ENCODE measurements at places on chromosomes 5 and 9. TPM values are rescaled to one million over a fixed set of nuclear protein-coding genes. Genes with fewer than 3 reads are reported as not detected.
A peak's percentile ranks its signal among the peaks of the same experiment; 100 is the strongest.

The FBP2 gene
- total RNA-seq: not detected

DNA sequence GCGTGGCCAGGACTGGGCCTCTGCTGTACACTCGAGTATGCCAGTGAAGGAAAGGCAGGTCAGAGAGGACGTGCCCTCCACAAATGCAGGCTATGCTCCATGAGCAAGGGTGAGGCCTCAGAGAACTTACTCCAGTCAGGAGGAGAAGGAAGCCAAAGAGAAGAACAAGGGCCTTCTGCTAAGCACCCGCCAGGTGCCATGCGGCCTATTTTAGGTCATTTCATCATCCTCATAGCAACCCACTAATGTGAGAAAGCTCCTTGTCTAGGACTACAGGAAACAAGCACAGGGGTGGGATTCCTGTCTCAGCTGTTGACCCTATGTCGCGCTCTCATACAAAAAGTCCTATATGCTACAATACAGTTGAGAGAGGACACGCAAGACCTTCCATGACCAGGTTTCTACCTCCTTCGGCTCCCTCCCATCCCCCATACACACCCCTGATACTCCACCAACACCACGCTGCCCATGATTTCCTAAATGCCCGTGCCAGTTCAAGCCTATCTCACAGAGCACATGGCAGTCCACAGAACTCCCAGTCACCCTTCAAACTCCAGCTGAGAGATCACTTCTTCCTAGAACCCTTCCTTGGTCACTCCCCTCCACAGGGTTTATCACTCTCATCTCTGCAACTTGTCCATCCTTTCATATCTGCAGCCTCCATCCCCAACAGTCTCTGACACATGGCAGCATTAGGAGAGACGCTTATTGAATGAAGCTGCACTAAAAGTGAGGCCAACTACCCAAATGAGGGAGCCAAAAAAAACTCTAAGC is 26.8 kb downstream of the PSMB7 start:
- no peak for DNase-seq
- H3K27ac ChIP-seq: no peak overlapping the region
- H3K36me3 ChIP-seq: peaks cover 7% of the 10 kb centered on the region
- H3K4me3 ChIP-seq: no peak overlapping the region
- peaks cover 19% of the 10 kb centered on the region for H3K4me1 ChIP-seq

- H3K27ac ChIP-seq: no peak overlapping the region
- DNase-seq: no peak
- H3K36me3 ChIP-seq: no peaks in the 10 kb centered on the region
- no peak overlapping the region for H3K4me3 ChIP-seq
Measured at GRCh38 chr5:158203261-158203660, 344.3 kb upstream of the CLINT1 start.

DNA sequence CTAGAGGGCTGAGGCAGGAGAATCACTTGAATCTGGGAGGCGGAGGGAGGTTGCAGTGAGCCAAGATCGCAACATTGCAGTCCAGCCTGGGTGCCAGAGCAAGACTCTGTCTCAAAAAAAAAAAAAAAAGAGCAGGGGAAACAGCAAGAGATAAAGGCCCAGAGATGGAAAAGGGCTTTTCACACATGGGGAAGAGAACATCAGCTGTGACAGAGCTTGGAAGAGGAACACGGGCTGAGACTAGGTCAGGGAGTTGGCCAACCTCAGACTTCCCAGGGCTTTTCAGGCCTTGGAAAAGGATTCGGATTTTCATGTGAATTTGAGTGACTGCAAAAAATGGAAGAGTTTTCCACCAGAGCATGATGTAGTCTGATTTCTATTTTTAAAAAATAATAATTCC is 232.0 kb upstream of the NFIL3 start:
- H3K4me1 ChIP-seq: no peaks in the 10 kb centered on the region
- H3K27me3 ChIP-seq: peaks cover 10% of the 10 kb centered on the region
- H3K4me3 ChIP-seq: no peak overlapping the region

The TMOD1 gene
- 0.81 TPM for total RNA-seq

The NDFIP1 gene
- 129 TPM for total RNA-seq

- no peak for DNase-seq
- no peak overlapping the region for H3K4me3 ChIP-seq
- H3K4me1 ChIP-seq: peaks cover 12% of the 10 kb centered on the region
- H3K36me3 ChIP-seq: no peaks in the 10 kb centered on the region
- no peak overlapping the region for H3K27ac ChIP-seq
- peaks cover 10% of the 10 kb centered on the region for H3K27me3 ChIP-seq
Measured at GRCh38 chr9:708551-709432, 132.7 kb upstream of the DMRT1 start.

The KDM3B gene
- 59.3 TPM for total RNA-seq

- peaks cover 5% of the 10 kb centered on the region for H3K4me1 ChIP-seq
- no peaks in the 10 kb centered on the region for H3K36me3 ChIP-seq
- no peak overlapping the region for H3K4me3 ChIP-seq
- peaks cover 58% of the 10 kb centered on the region for H3K27me3 ChIP-seq
- no peak overlapping the region for H3K27ac ChIP-seq
- DNase-seq: no peak
Measured at GRCh38 chr5:72109625-72110024, 2.4 kb downstream of the MAP1B start.

The SPATA31C1 gene
- total RNA-seq: not detected

The RHOBTB3 gene
- total RNA-seq: 0.36 TPM

DNA sequence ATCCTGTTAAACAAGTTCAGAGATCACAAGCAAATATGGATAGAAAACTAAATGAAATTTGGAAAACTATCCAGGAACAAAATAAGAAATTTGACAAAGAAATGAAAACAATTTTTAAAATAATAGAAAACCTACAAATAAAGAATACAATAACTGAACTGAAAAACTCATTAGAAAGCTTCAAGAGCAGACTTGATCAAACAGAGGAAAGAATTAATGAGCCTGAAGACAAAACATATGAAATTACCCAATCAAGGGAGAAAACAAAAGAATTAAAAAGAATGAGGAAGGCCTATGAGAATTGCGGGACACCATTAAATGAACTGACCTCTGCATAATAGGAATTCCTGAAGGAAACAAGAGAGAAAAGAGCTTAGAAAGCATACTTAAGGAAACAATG is 39.8 kb upstream of the TNPO1 start:
- H3K4me1 ChIP-seq: no peaks in the 10 kb centered on the region
- no peak for DNase-seq

DNA sequence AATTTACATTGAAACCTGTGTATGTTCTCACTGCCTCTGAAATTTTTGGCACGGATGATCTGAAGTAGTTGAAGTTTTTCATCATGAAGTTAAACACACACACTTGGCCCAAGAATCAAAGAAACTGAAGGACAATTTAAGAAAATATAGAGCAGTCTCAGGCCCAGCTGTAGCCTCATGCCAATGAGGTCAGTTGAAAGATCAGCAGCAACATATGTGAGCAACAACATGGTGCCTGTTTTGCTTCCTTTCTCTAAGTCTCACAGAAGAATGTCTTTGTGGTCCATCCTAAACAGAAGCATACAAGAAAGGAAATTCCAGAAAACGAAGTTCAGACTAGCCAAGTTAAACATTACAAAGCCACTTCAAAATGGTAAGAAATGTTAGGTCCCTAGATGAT is 1737.2 kb downstream of the MAT2B start:
- DNase-seq: no peak
- no peak overlapping the region for H3K4me3 ChIP-seq
- H3K27me3 ChIP-seq: no peaks in the 10 kb centered on the region
- no peaks in the 10 kb centered on the region for H3K4me1 ChIP-seq
- no peaks in the 10 kb centered on the region for H3K36me3 ChIP-seq
- H3K27ac ChIP-seq: no peak overlapping the region

The TAS2R1 gene
- not detected for total RNA-seq

DNA sequence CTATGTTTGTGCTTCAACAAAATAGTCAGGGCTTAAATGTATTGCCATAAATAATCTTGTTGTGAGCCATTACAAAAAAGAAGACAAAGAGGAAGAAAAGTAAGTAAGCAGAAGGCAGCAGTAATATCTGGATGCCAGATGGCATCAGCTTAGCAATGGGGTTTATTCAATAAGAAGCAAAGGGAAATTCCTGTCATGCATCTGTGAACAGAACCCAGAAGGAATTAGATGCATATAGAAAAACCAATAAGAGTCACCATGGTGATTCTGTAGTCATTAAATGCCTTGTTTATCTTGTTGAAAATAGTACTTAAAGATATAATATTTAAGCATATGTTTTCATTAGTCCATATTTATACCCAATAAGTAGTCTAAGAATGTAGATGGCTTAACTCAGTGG is 216.0 kb downstream of the ADAMTSL1 start:
- no peaks in the 10 kb centered on the region for H3K27me3 ChIP-seq
- no peak for DNase-seq
- no peak overlapping the region for H3K27ac ChIP-seq
- no peaks in the 10 kb centered on the region for H3K36me3 ChIP-seq

The TRAPPC13 gene
- total RNA-seq: 21.7 TPM

- no peaks in the 10 kb centered on the region for H3K4me1 ChIP-seq
- no peak overlapping the region for H3K27ac ChIP-seq
- DNase-seq: no peak
- no peak overlapping the region for H3K4me3 ChIP-seq
- peaks cover 2% of the 10 kb centered on the region for H3K36me3 ChIP-seq
Measured at GRCh38 chr9:98240475-98240874, 15.0 kb downstream of the TBC1D2 start.

- H3K27me3 ChIP-seq: no peaks in the 10 kb centered on the region
- H3K4me1 ChIP-seq: no peaks in the 10 kb centered on the region
- H3K27ac ChIP-seq: no peak overlapping the region
- no peak overlapping the region for H3K4me3 ChIP-seq
Measured at GRCh38 chr9:123310551-123311249, 42.3 kb upstream of the STRBP start.

GRCh38 chr9:137157618-137158415 is 12.0 kb downstream of the LRRC26 start:
- peaks cover 27% of the 10 kb centered on the region for H3K27me3 ChIP-seq
- no peak overlapping the region for H3K27ac ChIP-seq
- no peak for DNase-seq
- no peak overlapping the region for H3K4me3 ChIP-seq
- H3K36me3 ChIP-seq: no peaks in the 10 kb centered on the region
- H3K4me1 ChIP-seq: no peaks in the 10 kb centered on the region

DNA sequence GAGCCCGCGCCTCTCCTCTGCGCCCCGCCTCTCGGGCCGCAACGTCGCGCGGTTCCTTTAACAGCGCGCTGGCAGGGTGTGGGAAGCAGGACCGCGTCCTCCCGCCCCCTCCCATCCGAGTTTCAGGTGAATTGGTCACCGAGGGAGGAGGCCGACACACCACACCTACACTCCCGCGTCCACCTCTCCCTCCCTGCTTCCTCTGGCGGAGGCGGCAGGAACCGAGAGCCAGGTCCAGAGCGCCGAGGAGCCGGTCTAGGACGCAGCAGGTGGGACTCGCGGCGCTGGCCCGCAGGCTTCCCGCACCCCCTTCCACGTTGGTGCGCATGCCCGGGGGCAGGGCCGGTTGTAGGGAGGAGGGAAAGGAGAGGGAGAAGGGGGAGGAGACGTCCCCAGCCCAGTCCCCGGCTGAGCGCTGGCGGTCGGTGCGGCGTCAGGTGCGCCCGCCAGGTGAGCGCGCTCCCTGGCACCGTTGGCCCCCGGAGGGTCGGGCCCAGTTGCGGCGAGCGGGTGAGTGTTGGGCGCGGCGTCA is at the start of gene OCLN:
Gene OCLN (plus strand): TSS at position 400 of the 532 bp plus-strand sequence. CDS start 11,455 bp downstream, outside the sequence.
- no peak for DNase-seq
- H3K4me1 ChIP-seq: no peaks in the 10 kb centered on the region
- H3K27me3 ChIP-seq: peaks cover 64% of the 10 kb centered on the region
- no peak within 1 kb of the TSS for H3K27ac ChIP-seq

- no peaks in the 10 kb centered on the region for H3K36me3 ChIP-seq
- no peak for DNase-seq
- H3K4me3 ChIP-seq: peak overlapping the region; percentile 33
- H3K4me1 ChIP-seq: no peaks in the 10 kb centered on the region
Measured at GRCh38 chr5:1652873-1653697, 129.3 kb upstream of the LPCAT1 start.

The ANKRD33B gene
- 21.5 TPM for total RNA-seq

- no peak overlapping the region for H3K4me3 ChIP-seq
- H3K4me1 ChIP-seq: no peaks in the 10 kb centered on the region
- H3K27me3 ChIP-seq: no peaks in the 10 kb centered on the region
- no peak for DNase-seq
- no peak overlapping the region for H3K27ac ChIP-seq
Measured at GRCh38 chr9:11577522-11577921, 964.7 kb upstream of the PTPRD start.

- H3K36me3 ChIP-seq: no peaks in the 10 kb centered on the region
- no peak overlapping the region for H3K27ac ChIP-seq
- H3K4me1 ChIP-seq: no peaks in the 10 kb centered on the region
- H3K27me3 ChIP-seq: peaks cover 1% of the 10 kb centered on the region
- no peak for DNase-seq
Measured at GRCh38 chr5:172664681-172665541, 23.8 kb downstream of the NEURL1B start.

GRCh38 chr5:134541736-134542376 is 16.4 kb downstream of the JADE2 start:
- H3K27me3 ChIP-seq: no peaks in the 10 kb centered on the region
- no peak overlapping the region for H3K4me3 ChIP-seq
- H3K36me3 ChIP-seq: peaks cover 29% of the 10 kb centered on the region

DNA sequence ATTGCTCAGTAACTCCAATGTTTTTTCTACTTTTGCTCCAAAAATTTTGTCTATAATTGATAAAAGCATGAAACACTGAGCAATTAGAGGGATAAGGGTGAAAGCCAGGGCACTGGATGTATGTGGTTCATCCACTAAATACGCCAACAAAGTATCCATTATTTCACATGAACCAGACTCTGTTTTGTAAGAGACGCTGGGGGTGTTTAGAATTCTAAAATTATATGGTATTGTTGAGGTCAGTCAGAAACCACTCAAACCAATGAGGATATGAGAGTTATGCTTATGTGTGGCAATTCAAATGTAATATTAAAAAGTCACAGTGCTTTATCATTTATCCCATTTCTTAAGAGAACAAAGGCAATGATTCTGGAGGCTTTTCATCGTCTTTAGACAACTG is 220.2 kb downstream of the EFNA5 start:
- DNase-seq: no peak
- H3K4me1 ChIP-seq: no peaks in the 10 kb centered on the region
- H3K4me3 ChIP-seq: no peak overlapping the region
- peaks cover 5% of the 10 kb centered on the region for H3K27me3 ChIP-seq

DNA sequence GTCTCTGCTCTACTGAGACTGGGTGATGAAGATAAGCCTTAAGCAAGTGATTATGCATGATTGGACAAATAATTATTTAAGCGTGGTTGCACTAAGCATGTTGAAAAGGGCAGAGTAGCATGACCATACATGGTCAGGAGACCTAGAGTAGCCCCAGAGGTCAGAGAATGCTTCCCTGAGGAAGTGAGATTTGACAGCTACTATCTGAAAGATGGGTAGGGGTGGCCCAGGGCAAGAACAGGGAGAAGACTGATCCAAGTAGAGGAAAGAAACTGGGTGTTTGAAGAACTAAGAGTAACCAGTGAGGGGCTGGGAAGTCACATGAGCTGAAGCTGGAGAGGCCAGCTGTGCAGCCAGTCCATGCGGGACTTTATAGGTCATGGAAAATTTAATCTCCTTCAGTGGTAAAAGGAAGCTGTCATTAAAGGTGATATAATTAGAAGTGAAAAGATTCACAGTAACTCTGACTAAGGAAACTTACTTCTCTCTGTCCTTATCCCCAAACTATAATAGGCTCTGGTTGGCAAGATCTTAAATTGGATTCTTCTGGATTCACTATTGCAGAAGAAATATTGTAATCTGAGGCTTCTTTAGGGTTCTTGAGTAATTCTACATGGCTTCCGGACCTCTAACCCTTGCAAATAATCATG is 35.2 kb downstream of the YIPF5 start:
- no peaks in the 10 kb centered on the region for H3K36me3 ChIP-seq
- no peak overlapping the region for H3K27ac ChIP-seq
- H3K4me1 ChIP-seq: no peaks in the 10 kb centered on the region
- no peak overlapping the region for H3K4me3 ChIP-seq
